ENCODE measurements at places on chromosomes 2 and 18.

- DNase-seq: no peak
Measured at GRCh38 chr2:164981217-164981990, 26.1 kb upstream of the SLC38A11 start.

DNA sequence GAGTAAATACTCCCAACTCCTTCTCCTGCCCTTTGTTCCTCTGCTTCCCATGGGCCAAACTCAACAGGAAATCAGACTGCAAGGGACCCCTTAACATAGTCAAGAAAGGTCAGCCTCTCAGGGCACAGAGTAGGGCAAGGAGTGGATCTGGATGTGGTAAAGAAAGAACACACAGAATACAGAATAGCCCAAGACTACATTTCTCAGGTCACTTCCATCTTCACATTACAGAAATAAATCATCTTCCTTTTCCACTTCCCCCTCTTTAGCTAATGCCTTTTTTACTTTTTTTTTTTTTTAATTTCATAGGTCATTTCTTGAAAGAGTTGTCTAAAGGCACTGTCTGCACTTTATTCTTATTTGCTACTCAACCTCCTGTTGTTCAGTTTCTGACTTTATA lies 558.3 kb downstream of the TNS1 start:
- no peak for DNase-seq

GRCh38 chr2:121326628-121327027 lies 41.6 kb upstream of the TFCP2L1 start:
- no peak for DNase-seq

GRCh38 chr2:112640800-112641675 lies 4.7 kb upstream of the SLC20A1 start:
- DNase-seq: no peak

- DNase-seq: no peak
Measured at GRCh38 chr18:53796040-53796729, 428.3 kb downstream of the MBD2 start.

GRCh38 chr2:201182650-201183364 lies at the start of gene CASP10:
TSS of gene CASP10 (plus strand) at chr2:201183141. CDS start at chr2:201185778, 2,637 bp downstream.
- no peak for DNase-seq

GRCh38 chr2:42742740-42743658 lies 20.9 kb downstream of the OXER1 start:
- no peak for DNase-seq

GRCh38 chr2:59206361-59206760 lies 965.2 kb upstream of the FANCL start:
- DNase-seq: no peak

DNA sequence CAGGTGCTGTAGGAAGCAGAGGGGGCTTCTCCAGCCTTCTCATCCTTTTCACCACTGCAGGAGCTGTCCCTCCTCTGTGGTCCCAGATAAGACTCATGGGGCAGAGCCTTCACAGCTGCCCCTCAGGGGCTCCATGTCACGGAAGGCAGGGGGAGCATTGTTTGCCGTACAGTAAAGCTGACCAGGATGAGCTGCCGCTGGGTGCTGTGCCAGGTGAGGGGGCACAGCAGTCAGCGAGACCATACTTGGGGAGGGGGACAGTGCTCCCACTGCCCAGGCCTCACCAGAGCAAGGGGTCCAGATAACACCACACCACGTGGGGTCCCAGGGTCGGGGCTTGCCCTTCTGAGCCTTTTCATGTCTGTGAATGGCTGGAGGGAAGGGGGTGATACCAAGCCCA lies 46.3 kb downstream of the PLEKHB2 start:
- no peak for DNase-seq

- DNase-seq: no peak
Measured at GRCh38 chr2:162342321-162342720, 1.6 kb upstream of the GCA start.

DNA sequence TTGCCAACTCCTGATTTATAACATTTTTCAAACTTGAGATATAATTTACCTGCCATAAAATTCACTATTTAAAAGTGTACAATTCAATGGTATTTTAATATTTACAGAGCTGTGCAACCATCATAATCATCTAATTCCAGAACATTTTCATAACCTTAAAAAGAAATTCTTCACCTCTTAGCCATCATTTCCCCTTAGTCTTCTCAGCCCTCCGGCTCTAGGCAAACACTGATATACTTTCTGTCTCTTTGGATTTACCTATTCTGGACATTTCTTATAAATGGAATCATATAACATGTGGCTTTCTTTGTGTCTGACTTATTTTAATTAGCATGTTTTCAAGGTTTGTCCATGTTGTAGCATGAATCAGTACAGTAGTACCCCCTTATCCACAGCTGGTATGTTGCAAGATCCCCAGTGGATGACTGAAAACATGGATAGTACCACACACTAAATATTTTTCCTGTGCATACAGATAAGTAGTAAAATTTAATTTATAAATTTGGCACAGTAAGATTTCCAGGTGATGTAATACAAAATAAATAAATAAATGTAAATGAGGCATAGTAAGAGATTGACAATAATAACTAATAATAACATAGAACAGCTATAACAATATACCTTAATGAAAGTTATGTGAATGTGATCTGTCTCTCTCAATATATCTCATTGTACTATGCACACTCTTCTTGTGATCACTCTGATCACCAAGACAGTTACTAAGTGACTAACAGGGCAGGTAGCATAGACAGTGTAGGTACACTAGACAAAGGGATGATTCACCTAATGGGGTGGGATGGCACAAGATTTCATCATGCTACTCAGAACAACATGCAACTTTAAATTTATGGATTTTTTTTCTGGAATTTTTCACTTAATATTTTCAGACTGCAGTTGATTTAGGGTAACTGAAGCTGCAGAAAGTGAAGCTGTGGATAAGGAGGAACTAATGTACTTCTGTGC lies 73.1 kb downstream of the RAB3GAP1 start:
- no peak for DNase-seq

- DNase-seq: no peak
Measured at GRCh38 chr2:114031605-114032505, 142.0 kb downstream of the ACTR3 start.

DNA sequence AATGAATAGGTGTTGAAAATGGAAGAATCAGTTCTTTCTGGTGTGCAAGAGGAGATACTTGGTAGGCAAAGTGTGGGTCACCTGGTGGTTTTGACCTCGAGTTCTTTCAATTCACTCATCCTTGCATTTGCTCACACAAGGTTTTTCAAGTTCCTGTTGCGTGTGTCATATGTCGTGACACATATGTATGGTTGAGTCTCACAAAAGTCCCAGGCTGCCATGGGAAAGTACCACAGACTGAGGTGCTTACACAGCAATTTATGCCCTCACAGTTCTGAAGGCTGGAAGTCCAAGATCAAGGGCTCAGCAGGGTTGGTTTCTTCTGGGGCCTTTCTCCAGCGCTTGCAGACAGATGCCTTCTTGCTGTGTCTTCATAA lies 64.4 kb downstream of the NCK2 start:
- DNase-seq: no peak

DNA sequence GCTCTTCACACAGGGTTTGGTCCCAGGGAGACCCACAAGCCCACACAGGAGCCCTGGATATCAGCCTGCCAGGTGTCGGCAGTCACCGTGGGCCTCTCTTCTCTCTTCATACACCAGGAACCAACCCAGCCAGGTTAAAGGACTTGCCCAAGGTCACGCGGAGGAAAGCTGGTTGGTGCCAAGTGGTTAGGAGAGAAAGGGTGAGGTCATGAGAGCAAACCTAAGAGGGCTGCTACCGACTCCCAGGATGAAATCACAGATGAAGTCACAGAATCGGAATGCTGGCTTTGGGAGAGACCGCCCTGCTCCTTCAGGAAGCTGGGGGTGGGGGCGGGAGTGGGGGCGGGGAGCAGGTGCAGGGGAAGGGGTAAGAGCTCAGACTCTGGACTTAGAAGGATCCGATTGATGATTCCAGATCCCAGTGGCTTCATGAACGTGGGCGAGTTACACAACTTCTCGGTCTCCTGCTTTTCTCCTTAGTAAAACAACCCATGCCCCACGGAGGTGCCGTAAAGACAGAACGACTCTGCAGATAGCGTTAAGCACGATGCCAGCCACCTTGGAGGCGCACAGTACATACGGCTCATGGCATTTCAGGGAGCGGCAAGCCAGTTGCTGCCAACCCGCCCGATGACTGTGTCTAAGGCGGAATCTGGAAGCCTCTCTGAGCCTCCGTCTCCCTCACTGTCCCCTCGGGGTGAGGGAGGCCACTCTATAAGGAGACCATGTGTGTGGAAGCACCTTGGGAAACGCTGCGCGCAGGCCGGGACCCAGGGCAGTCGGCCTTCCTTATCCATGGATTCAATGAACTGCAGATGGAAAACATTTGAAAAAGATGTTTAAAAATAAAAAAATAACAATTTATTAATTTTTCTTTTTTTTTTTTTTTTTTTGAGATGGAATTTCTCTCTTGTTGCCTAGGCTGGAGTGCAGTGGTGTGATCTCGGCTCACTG lies 23.0 kb upstream of the TAF1B start:
- no peak for DNase-seq

DNA sequence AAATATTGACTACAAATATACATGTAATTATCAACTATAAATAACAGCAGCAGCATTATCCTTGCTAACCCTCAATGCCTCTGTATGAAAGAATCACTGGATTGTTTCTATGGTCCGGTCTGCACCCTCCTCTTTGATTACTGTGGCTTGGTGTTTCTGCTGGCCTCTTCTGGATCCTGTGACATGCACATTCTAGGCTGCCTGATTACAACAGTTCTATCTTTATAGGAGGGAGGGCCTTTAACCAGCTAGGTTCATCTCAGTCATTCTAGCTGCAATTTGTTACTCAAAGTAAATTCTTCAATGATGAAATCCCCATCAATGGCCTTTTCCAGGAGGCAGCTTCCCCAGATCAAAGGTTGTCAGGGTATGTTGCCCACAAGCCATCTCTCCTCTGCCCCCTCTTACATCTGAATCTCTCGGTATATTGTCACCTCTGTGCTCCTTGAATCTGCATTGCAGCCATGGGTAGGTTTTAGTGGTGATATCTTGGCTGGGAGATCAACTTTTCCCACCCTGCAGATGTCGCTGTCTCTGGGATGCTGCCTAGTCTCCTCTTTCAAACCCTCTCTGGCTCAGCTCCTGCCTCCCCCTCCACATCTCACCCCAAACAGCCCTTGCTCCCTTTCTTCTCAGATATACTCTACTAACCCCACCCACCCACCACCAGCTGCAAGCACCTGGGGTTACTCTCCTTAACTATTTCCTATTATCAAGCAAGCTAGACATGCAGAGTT lies 106.2 kb upstream of the BZW1 start:
- DNase-seq: no peak

DNA sequence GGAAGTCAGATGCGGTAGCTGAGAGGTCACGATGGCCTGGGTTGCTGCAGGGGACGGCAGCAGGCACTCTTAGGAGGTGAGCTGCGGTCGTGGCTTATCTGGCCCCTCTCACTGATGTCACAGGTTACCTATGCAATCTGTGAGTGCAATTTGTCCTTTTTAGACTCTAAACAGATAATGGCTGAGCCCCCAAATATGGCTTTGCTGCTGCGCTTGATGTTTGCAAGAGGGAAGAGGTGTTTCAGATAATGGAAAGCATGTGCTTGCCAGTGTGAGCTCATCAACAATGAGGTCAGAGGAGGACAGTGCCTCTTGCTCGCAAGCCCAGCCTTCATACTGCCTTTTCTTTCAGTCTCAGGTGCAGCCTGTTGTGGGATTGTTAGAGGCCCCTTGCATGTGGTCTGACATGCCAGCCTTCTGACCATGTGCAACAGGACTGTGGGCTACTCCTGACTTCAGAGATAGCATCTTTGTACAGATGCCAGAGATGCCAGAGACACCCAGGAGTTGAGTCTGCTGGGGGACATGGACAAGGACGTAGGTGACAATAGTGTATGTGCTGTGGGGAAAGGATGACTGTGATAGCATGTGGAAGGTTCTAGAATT lies 151.3 kb downstream of the TANC1 start:
- no peak for DNase-seq

- no peak for DNase-seq
Measured at GRCh38 chr2:212708355-212708754, 169.8 kb upstream of the ERBB4 start.

DNA sequence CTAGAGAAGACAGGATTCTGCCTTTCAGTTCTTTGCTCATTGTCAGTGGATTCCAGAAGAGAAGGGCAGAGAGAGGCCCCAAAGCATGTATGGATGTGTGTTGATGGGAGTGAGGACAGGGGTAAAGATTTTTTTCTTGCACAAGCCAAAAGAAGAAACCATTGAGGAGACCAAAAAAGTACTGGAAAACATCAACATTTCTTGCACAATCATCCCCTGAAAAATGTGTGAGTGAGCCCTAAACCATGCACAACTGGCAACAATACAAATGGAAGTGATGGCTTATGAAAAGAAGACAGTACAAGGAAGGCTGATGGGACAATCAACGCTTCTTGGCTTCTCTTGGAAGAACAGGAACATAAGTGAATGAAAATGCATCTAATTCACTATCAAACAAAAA lies 5.6 kb upstream of the SMAD7 start:
- DNase-seq: no peak

- DNase-seq: no peak
Measured at GRCh38 chr18:30527226-30527625, 515.3 kb downstream of the DSC3 start.

DNA sequence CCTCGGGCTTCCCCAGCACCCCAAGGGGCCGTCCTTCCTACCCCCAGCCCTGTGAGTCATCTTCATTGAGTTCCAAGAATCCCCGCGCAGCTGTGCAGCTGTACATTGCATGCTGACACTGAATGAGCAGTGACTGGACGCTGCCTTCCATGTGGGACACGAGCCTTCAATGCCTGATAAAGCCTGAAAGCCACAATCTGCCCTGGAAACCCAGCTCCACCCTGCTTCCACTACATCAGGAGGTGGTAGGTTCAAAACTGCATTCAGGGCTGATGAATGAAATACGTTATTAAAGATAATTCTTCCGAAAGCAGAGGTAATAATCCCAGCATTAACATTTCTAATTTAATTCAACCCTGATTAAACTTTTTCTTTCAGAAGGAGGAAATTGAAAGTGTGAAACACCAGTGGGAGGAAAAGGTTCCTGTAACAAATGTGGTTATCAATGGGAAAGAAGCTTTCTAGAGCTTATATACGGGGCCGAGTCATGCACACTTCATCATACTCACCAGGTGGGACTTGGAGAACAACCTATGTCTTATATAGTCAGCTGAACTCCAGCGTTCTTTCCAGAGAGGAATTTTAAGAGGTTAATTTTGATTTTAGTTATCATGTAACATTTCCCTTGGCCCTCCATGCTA lies 360.1 kb downstream of the LPIN1 start:
- DNase-seq: no peak

DNA sequence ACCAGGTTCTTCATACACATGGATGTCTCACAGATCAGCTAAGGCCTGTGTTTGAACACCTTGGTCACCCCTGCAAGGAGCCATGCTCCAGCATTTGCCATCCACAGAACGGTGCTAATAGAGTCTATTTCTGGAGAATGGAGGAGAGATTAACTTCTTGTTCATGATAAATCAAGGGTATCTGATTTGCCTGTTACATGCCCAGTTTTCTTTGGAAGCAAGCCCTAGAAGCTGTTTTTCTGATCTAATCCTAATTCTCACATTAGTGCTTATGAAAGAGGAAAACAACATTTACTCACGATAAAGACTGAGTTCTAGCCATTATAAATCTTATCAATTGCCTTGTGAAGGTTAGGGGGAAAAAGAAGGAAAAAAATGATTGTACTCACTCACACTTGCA lies 119.6 kb upstream of the DTNA start:
- no peak for DNase-seq

Measured in activated effector memory CD4-positive, alpha-beta T cell treated with Interleukin-2 at 50 U/mL for 16 hours (primary cell).